Stimulated activated CD8-positive, alpha-beta memory T cell treated with anti-CD3 and anti-CD28 coated beads, Interleukin-15, amount 100 ng/mL, for 24 hours (primary cell): ENCODE measurements at places on chromosomes 2 and 18.

GRCh38 chr18:22001912-22002487, 167.4 kb upstream of the GATA6 start:
- DNase-seq = no peak

DNA sequence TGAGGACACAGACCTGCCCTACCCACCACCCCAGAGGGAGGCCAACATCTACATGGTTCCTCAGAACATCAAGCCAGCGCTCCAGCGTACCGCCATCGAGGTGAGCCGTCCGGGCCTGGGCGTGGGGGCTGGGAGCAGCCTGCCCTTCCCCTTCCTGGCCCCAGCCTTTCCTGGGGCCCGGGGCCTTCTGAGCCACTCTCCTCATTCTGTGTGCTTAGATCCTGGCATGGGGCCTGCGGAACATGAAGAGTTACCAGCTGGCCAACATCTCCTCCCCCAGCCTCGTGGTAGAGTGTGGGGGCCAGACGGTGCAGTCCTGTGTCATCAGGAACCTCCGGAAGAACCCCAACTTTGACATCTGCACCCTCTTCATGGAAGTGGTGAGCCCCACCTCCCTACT, 157.9 kb downstream of the DYSF start:
- no peak for DNase-seq

- DNase-seq = no peak
Observed at GRCh38 chr2:133674066-133674432, 105.8 kb upstream of the NCKAP5 start.

- DNase-seq = no peak
Observed at GRCh38 chr2:7377916-7378569, 460.8 kb downstream of the RNF144A start.

GRCh38 chr2:239760596-239760995, 264.5 kb downstream of the NDUFA10 start:
- no peak for DNase-seq

- no peak for DNase-seq
Observed at GRCh38 chr18:78642296-78642951, 337.2 kb upstream of the SALL3 start.

- no peak for DNase-seq
Observed at GRCh38 chr2:191946471-191947182, 99.7 kb upstream of the CAVIN2 start.

- DNase-seq = no peak
Observed at GRCh38 chr2:117977696-117978095, 36.2 kb downstream of the CCDC93 start.

DNA sequence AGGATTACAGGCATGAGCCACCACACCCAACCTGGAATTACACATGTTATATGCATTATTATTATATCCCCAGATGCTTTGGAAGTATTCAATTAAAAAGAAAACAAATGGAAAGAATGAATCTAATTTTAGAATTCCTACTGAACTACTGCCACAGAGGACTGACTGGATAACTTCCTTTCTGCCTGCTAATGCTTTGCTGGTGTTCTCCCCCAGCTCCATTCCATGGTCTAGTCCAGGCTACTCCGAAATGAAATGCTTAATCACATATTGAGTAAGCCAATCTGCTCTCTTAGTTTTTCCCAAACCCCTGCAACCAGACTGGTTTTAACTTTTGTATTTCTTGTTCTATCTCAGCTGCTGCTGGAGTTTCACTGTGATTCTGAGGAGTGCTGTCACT, 519.1 kb downstream of the SOX11 start:
- no peak for DNase-seq

DNA sequence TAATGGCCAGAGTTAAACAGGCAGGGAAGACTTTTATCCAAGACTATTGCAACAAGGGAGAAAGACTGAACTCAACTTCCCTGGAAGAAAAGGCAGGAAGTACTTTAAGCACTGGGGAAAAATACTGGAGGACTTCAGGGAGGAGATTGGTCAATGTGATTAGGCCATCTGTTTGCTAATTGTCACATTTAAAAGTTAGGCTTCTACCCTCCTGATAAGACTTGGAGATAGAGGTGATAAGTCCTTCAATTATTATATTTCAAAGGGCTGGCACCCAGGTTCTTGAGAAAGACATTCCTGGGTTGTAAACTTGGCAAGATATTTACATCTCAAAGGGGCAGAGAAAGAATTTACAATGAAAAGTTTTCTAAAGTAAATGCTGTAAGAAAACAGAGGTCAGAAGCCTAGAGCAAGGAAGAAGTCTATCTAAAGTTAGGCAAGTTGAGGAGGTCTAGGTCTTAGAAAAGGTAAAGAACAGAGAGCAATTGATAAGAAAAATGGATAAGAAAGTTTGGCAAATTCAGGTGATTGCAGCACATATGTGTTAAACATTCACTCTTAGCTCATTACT, 48.4 kb downstream of the DTNA start:
- no peak for DNase-seq

DNA sequence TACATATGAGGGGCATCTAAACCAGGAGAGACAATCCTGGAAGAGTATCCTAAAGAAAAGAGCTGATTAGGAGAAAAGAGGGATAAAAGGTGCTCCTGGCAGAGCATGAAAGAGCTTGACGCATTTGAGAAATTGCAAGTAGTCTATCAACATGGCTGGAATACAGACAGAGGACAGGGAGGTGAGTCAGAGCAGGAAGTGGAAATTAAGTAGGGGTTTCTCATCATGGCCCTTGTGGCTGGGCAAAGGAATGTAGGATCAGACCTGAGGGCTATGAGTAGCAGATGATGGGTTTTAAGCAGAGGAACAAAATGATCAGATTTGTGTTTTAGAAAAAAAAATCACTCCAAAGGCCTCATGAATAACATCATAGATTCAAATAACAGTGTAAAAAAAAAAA, 49.2 kb upstream of the UGP2 start:
- DNase-seq = no peak

- DNase-seq = no peak
Observed at GRCh38 chr2:178066890-178067669, 5.5 kb downstream of the PDE11A start.

DNA sequence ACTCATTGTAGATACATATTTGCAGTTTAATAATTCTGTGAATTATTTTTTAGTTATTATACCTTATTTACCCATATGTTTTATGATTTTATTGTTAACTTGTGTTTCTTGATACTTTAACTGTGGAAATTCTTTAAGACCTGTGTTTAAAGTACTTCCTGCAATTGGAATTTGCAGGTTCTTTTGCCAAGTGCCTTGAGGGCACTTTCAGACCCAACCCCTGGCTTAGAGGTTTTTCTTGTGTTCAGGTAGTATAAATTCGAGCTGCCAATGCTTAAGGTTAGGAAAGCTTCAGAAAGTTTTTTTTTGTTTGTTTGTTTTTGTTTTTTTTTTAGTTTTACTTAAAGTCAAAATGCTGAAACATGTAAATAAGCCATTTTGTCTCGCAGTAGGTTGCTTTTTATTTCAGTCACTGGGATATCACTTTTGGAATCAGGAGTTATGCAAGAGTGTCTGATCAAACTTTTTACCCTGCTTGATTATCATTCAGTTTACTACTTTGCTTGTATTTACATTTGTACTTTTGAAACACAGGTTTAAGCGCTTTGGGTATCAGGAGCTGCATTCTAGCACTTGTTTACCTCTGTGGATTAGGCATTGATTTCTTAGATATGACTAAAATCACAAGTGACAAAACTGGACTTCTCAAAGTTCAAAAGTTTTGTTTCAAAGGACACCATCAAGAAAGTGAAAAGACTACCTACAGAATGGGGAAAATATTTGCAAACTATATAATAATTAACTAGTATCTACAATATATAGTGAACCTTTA, 31.8 kb downstream of the TDRD15 start:
- DNase-seq = no peak

GRCh38 chr2:196206804-196207203, 35.4 kb upstream of the STK17B start:
- no peak for DNase-seq

- DNase-seq = no peak
Observed at GRCh38 chr2:172484253-172484652, 56.9 kb downstream of the ITGA6 start.

- no peak for DNase-seq
Observed at GRCh38 chr2:41722668-41723369, 325.0 kb upstream of the PKDCC start.

- DNase-seq = no peak
Observed at GRCh38 chr2:149410701-149411484, 80.5 kb downstream of the LYPD6 start.

DNA sequence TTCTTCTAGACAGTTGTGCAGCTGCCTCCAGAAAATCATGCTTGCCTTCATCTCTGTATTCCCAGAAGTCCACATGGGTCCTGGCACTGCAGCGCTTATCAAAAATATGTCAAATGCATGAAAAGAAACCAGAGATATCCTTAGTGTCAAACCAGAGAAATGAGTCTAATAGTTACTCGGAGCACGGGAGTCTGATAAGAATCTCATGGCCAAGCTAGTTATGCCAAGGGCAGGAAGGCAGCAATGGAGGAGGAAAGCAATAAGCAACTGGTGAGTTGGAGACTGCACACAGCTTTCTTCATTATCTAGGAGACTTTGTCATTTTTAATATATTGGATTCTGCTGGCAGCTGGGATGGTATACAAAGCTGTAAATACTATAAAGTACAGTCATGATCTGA, 38.6 kb downstream of the TRIB2 start:
- no peak for DNase-seq

GRCh38 chr2:166419616-166419934, 43.8 kb upstream of the SCN9A start:
- DNase-seq = no peak

DNA sequence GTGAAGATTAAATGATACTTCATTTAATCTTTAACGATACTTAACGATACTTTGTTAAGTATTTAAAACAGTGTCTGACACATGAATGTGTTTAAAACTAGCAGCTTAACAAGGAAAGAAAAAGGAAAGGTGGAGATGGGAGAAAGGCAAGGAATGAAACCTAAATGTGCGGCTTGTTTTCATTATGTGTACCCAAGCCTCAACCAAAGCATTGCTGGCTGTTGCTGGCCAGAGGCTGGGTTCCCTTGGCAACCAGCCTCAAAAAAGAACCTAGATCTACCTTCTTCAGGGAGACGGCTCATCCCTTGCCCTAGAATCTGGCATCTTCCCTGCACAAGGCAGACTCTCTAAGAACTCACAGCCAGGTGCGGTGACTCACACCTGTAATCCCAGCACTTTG, 13.8 kb upstream of the PCBP1 start:
- DNase-seq = no peak

- no peak for DNase-seq
Observed at GRCh38 chr18:63731215-63731614, 28.5 kb downstream of the SERPINB11 start.

DNA sequence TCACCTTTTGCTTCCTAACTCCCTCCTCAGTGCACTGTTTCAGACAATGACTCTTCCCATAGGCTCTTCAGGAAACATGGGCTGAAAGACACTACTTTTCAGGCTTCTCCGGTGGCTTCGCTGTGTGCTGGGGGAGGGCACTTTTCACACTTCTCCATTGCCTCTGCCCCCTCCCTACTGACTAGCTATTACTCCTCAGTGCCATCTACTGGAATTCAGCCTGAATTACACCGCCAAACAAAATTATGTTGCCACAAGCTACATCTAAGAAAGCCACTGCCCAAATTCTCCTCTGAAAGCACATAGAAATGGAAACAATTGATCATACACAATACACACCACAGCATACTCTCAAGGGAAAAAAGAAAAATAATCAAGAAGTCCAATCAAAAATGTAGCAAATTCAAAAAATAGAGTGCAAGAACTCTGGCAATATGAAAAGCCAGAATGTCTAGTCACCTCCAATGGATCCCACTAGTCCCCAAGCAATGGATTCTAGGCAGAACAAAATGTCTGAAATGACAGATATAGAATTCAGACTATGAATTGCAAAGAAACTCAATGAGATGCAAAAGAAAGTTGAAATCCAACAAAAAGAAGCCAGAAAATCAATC, 1139.4 kb upstream of the GYPC start:
- DNase-seq = no peak

DNA sequence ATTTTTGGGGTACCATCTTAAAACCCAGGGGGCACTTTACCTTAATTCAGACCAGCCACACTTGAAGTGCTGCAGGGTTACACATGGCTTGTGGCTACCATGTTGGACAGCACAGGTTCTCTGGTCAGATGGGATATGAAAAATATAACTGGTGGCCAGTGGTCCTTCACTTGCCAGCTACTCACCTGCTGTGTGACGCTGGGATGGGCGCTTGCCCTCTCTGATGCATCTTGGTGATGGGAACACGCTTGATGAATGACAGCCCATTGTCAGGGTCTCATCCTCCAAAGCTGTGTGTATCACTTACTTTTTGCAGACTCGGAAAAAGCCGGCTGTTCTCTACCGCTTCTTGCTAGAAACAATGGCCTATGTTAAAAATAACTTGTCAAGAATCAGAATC, 22.5 kb downstream of the HJURP start:
- no peak for DNase-seq

DNA sequence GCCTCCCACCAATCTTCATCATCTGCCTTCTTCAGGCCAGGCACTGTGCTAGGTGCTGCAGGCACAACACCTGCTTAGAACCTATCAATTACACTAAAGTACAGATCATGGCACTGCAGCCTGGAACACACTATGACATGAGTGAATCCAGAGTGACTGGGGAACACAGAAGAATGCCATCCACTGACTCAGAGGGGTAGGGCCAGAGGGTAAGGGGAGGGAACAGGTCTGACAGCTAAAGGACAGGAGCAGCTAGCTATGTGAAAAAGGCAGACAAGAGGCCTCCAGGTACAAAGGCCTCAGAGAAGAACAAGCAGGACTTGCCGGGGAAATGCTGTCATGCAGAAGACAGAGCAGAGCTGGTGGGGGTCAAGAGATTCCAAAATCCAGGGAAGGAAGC, 53.3 kb upstream of the ACAA2 start:
- no peak for DNase-seq

- no peak for DNase-seq
Observed at GRCh38 chr2:241538838-241539615, 19.5 kb upstream of the BOK start.
